GOT3 (cell line): ENCODE measurements at places on chromosomes 1 and 21.

DNA sequence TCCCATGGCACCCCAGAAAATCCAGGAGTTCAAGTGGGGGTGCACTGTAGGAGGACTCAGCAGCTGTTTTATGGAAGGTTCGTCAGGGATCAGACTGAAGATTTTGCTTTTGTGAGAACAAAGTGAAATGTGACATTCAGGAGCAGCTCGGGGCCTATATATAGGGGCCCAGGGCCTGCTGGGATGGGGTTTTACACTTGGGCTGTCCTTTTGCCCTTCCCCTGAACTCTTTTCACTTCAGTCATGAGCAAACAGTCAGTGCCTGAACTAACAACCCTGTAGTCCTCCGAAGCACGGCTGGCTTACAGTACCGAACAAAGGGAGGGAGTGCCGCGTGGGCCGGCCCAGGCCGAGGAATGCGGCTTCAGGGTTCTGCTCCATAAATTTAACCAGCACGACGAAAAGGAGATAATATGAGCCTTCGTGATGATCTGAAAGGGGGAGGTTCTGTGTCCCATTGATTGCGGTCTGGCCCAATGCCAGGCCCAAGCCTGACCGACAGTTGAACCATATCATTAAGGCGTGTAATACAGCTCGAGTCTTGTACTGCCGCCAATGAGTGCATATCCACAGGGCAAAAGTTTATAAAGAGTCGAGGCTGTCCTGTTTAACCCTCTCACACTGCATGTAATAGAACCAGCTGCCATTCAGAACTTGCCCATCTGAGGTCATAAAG lies 139.9 kb downstream of the DHRS3 start:
- DNase-seq, result peak; percentile 79

DNA sequence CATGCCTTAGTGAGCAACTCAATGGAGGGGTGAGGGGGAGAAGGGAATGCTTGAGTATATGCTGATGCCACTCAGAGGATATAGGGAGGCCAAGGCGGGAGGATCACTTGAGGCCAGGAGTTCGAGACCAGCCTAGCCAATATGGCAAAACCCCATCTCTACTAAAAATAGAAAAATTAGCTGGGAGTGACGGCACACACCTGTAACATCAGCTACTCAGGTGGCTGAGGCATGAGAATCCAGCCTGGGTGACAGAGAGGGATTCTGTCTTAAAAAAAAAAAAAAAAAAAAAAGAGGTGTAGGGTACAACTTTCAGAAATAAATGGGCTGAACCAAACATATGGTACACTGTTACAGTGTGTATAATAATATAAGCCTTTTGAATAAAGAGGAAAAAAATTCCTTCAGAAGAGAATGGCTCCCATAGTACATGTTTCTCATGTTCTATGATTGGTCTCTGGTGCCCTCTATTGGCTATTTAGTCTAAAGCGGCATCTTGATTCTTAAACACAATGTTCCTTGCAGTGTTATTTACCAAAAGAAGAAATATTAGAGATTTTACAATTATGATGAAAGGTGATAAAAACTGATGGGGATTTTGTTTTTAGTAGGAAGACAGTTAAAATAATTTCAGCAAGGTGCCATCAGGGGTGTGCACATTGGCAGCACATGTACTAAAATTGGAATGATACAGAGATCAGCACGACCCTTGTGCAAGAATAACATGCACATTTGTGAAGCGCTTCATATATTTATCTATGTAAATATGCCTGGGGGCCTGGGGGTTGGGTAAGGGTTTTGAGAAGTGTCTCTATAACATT lies 109.8 kb downstream of the PATJ start:
- no peak for DNase-seq

DNA sequence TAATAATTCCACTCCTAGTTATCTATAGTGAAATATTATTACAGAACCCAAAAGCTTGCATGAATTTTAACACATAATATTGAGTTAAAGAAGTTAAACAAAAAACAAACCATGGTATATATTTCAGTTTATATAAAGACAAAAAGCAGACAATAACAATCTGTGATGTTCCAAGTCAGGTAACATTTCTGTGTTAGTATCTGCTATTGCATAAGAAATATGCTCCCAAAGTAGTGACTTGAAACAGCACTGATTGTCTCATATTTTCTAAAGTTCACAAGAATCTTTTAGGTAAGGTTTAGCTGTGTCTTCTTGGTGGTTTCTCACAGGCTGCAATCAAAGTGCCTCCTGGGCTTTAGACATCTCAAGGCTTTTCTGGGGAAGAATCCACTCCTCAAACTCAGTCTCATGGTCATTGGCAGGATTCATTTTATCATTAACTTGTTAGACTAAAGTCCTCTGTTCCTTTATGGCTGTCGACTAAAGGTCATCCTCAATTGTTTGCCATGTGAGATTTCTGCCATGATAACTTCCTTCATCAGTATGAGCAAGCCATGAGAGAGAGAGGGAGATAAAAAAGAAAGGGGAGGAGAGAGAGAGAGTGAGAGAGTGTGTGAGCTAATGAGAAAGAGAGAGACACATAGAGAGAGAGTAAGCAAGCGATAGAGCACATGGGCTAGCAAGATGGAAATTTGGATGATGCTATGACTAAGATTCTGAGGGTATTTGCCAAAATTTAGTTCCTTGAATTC lies 19.9 kb downstream of the GBP1 start:
- DNase-seq, result no peak

DNA sequence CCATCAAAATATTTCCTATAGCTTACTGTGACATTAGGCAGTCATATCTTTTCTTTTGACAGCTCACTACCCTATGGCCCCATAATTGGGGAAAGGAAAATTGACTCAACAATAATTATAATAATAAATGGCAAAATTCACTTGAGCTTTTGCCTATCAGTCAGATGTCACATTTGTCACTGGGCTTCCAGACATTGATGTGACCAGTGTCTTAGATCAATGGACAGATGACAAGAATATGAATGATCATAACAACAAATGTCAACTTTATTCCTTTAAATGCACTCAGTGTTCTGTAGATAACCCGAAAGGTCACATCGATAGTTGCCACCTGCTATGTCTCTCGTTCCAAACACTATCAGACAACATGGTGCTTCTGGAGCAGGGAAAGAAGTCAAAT lies 266.7 kb downstream of the GPATCH2 start:
- no peak for DNase-seq

- no peak for DNase-seq
These were observed 2.6 kb upstream of the TNFRSF9 start for GRCh38 chr1:7943251-7943650.
